Bladder microvascular endothelial cell (primary cell): ENCODE measurements at places on chromosomes 3 and 15. TPM values are rescaled to one million over a fixed set of nuclear protein-coding genes. Genes with fewer than 3 reads are reported as not detected.

CHRNA7 gene
- 0.81 and 1.1 TPM in 2 replicates for total RNA-seq

PCBP4 gene
- total RNA-seq: 20.2 and 45.4 TPM in 2 replicates

ERICH6 gene
- total RNA-seq: 0.06 TPM in 1 of 2 replicates, not detected in the other

XCR1 gene
- not detected in 2 replicates for total RNA-seq

FHIT gene
- 0.16 and 1.6 TPM in 2 replicates for total RNA-seq

SNX22 gene
- 0.16 and 0.25 TPM in 2 replicates for total RNA-seq

PLCB2 gene
- 0.13 and 0.16 TPM in 2 replicates for total RNA-seq

GOLGA8J gene
- 0.13 TPM in 1 of 2 replicates, not detected in the other for total RNA-seq

CHL1 gene
- not detected in 2 replicates for total RNA-seq

CASR gene
- not detected in 2 replicates for total RNA-seq
